ENCODE measurements at places on chromosomes 2 and 18. TPM values are rescaled to one million over a fixed set of nuclear protein-coding genes. Genes with fewer than 3 reads are reported as not detected.

GRCh38 chr2:3626118-3626811, 31.4 kb downstream of the COLEC11 start:
- no peak for DNase-seq

- DNase-seq, result no peak
Measured at GRCh38 chr18:830315-830901, 18.4 kb upstream of the YES1 start.

DNA sequence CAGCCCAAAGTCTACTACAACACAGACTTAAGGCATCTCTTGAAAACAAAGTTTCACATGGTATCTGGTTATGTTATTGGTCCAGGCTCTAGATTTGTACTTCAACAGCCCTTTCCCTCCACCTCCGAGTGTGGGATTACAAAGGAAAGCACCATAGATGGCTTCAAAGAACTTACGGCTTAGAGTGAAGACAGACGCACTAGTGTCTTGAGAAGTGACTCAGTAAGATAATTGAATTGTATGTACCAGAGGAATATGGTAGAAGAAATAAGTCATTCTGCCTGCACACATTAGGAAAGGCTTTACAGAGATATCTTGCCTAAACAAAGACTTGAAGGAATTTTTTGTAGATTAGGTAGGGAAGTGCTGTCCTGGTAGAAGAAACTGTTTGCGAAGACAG, 392.3 kb upstream of the TNP1 start:
- DNase-seq, result no peak

- no peak for DNase-seq
Measured at GRCh38 chr2:215949991-215950404, 63.4 kb downstream of the MREG start.

The ATOH8 gene
- total RNA-seq, result 40.1 TPM

The PIK3C3 gene
- 42.8 TPM for total RNA-seq

- no peak for DNase-seq
Measured at GRCh38 chr18:13890761-13891361, 24.5 kb downstream of the MC2R start.

- no peak for DNase-seq
Measured at GRCh38 chr2:75607988-75608683, 38.4 kb upstream of the MRPL19 start.

The SLC38A11 gene
- 3.0 TPM for total RNA-seq

DNA sequence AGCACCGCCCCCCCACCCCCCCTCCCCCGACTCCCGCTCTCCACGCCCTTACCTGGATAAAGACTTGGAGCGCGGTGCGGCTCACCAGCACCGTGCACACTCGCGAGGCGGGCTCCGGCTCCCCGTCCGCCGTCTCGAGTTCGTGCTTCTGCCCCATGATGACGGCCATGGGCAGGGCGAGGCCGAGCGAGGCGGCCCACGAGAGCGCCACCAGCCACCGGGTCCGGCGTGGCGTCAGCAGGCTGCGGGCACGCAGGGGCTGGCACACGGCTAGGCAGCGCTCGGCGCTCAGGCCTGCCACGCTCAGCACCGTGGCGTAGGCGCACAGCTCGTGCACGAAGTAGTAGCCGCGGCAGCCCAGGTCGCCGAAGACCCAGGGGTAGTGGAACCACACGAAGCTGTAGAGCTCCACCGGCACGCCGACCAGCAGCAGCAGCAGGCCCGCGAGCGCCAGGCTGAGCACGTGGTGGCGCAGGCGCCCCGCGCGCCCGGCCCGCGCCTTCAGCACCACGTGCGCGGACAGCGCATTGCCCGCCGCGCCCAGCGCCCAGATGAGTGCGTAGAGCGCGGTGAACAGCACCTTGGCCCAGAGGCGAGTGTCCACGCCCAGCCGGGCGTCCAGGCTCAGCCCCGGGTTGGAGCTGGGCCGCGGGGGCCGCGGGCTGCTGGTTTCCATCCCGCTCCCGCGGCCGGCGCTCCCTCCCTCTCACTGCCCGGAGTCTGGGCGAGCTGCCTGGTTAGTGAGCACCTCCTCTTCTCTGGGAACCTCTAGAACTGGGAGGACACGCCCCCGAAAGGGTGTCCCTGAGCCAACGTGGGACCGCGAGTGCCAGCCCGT, at the start of gene NTSR2:
Gene NTSR2 (minus strand): TSS at position 742 of the 838 bp plus-strand sequence. CDS start 66 bp downstream, at position 676.
- peak; percentile 28 for DNase-seq

DNA sequence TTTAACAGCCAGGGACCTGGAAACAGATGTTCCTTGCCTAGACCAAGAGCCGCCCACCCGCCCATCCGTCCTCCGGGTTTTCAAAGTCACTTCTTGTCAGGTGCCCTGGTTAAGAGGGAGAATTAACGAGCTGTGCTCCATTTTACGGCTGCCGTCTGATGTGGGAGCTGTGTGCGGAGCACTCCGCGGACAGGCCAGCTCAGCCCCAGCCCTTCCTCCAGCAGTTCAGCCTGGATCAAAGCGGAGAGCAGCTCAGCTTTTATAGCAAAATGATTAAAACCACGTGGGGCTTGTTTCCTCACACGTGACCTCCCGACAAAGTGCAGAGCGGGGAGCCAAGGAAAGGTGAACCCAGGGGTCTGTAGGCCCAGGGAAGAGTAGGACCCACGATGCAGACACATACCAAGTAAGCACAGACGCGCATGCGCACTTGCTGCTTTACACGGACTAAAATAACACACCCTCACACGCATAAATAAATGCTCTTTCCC, 46.1 kb upstream of the PKDCC start:
- no peak for DNase-seq

The CNNM3 gene
- total RNA-seq, result 29.7 TPM

DNA sequence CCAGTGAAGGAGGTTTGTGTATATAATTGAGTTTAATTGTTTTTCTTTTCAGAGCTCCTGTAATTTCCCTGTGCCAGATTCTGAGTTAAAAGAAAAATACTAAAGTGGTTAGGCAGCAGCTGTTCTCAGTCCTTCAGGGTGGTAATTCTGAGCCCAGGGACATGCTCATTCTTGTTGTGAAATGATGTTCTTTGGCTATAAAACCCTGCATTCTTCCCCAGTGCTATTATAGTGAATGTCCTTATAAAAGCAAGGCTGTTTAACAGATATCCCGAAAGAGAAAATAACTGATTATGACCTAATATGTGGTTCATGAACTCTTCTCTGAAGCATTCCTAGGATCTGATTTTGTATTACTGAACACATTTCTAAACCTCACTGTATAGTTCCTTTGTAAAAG, 34.0 kb downstream of the ADAM23 start:
- DNase-seq, result peak; percentile 8

DNA sequence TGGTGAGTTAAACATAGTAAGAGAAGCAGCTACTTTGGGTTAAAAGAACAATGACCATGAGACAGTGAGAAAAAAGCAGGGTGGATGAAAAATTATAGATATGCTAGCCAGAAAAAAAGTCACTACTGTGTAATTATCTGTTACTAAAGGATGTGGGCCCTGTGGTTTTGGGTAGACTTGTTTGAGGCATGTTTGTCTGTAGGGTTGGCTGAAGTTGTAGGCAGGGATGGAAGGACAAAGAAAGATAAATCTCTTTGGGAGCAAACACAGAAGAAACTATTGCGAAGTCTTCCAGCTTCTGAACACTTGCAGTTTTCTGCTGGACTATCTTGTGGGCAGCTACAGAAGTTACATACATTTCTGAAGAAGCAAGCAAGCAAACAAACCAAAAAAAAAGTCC, 28.2 kb downstream of the RND3 start:
- no peak for DNase-seq

GRCh38 chr2:57726294-57726693, 320.3 kb upstream of the VRK2 start:
- DNase-seq, result no peak

GRCh38 chr2:34848691-34849090, 1249.6 kb upstream of the FAM98A start:
- DNase-seq, result no peak

DNA sequence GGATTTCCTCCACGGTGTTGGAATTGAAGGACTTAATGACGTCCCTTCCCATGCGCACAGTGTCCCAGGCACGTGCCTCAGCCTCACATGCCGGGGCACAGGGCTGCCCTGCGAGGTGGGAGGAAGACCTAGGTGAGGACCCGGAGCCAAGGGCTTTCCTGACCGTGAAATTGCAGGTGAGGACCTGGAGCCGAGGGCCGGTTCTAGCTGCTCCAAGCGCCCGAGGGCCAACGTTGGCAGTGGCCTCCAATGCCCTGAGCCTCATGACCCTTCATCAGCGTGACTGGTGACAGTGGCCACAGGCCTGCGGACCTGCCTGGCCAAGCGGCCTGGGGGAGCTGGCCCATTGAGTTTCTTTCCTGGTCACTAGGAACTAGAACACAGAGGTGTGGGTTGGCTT, 338.2 kb upstream of the MYT1L start:
- no peak for DNase-seq

All from prostate gland (tissue), 2 donors.